Cardiac septum (tissue), 1 donor: ENCODE measurements at places on chromosomes 2 and 18. TPM values are rescaled to one million over a fixed set of nuclear protein-coding genes. Genes with fewer than 3 reads are reported as not detected.

DNA sequence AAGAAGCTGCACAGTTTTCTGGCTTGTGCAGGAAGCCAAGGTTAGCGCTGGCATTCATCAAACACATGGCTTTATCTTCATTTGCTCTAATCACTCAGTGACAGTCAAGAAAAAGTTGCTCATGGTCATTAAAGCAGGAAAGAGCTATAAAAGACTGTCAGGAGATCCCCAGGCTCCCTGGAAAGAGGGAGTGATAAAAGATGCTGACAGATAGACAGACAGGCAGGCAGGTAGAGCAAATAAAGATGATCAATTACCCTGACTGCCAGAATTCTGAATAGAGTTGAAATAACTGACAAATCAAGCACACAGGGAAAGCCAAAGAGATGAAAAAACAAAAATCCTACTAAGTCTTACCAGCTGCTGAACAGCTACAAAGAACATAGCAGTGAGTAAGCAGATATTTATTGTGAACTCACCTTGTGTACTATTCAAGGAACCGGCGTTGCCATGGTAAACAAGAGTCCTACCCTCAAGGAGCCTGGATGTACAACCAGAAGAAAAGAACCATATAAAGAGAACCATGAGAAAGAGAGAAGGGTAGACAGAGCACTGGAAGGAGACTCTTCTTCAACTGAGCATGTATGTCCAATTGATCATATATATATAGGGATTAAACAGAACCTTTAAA lies 68.0 kb downstream of the RNF152 start:
- DNase-seq: no peak

- DNase-seq: no peak
These were observed 1.3 kb downstream of the LAMA3 start for GRCh38 chr18:23690505-23691068.

DNA sequence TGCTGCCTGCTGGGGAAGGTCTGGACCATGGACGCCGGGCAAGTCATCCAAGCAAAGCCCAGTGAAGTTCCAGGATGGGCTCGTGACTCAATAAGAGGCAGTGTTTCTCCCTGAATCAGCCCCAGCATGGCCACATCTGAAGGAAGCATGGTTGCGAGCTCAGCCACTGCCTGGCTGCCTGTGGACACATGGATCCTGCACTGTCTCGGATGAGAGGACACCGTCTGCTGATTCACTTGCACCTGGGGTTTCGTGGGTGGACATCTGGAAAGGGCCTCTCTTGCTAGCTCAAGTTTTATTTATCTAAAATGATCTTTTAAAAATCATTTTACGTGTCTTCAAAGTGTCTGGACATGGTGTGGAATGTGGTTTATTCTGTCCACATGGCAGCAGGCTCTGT lies 224.8 kb upstream of the FN1 start:
- no peak for DNase-seq

DNA sequence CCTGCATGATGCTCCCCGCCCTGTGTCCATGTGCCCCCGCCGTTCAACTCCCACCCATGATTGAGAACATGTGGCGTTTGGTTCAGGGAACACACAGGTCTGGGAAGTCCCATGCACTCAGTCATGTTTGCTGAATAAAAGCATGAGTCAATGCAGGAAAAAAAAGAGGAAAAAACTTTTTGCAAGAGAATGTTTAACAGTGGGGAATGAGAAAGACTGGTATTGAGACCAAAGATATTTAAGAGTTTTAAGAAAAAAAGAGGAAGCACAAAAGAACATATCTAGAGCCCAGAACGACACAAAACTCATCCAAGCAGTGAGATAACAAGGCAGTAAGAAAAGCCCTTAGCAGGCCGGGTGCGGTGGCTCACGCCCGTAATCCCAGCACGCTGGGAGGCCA lies 279.2 kb upstream of the THSD7B start:
- DNase-seq: no peak

- no peak for DNase-seq
These were observed 103.1 kb upstream of the APCDD1 start for GRCh38 chr18:10351219-10351818.

GRCh38 chr2:169108099-169108884 lies 38.9 kb downstream of the DHRS9 start:
- DNase-seq: no peak

GRCh38 chr2:79638410-79638809 lies 125.6 kb downstream of the CTNNA2 start:
- DNase-seq: no peak

GRCh38 chr18:7870855-7871254 lies 303.7 kb downstream of the PTPRM start:
- DNase-seq: no peak

GRCh38 chr18:11178951-11179549 lies 29.7 kb upstream of the PIEZO2 start:
- no peak for DNase-seq

GRCh38 chr2:10877651-10878111 lies 34.1 kb upstream of the KCNF1 start:
- peak; percentile 10 for DNase-seq

GRCh38 chr2:177432703-177433102 lies 40.1 kb downstream of the AGPS start:
- no peak for DNase-seq

GRCh38 chr2:136361521-136361920 lies 243.6 kb upstream of the CXCR4 start:
- no peak for DNase-seq

GRCh38 chr18:32707586-32707985 lies 65.2 kb downstream of the KLHL14 start:
- DNase-seq: no peak

GRCh38 chr2:106054880-106055655 lies 139.0 kb downstream of the UXS1 start:
- DNase-seq: no peak

- DNase-seq: no peak
These were observed 128.1 kb upstream of the MSTN start for GRCh38 chr2:190190507-190191162.

DNA sequence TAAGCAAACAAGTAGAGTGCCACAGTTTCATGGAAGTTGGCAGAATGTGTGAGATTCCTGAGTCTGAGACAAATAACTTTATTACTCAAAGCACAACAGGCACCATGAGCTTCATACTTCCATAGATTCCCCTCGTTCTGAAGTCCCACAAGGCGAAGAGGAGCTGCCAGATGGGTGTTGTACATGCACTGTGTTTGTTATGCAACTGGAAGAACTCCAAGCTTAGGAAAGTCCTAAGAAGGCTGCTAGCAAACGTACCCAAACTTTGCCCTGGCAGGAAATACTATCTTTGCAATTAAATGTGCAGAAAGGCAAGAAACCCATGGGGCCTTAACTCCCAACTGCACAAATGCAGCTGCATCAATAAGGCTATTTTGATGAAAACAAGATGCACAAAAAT lies 1.6 kb upstream of the GCA start:
- DNase-seq: no peak

GRCh38 chr2:147255812-147256211 lies 589.0 kb upstream of the ACVR2A start:
- no peak for DNase-seq

GRCh38 chr18:35915056-35915455 lies 57.4 kb upstream of the RMP24 start:
- no peak for DNase-seq

GRCh38 chr2:160932960-160933359 lies 227.3 kb upstream of the TANK start:
- no peak for DNase-seq

- no peak for DNase-seq
These were observed 249.4 kb upstream of the HS6ST1 start for GRCh38 chr2:128568106-128568505.

- peak; percentile 47 for DNase-seq
These were observed 25.3 kb downstream of the CROCC2 start for GRCh38 chr2:240931319-240931949.

GRCh38 chr18:59197636-59198035 lies 22.3 kb upstream of the GRP start:
- no peak for DNase-seq

DNA sequence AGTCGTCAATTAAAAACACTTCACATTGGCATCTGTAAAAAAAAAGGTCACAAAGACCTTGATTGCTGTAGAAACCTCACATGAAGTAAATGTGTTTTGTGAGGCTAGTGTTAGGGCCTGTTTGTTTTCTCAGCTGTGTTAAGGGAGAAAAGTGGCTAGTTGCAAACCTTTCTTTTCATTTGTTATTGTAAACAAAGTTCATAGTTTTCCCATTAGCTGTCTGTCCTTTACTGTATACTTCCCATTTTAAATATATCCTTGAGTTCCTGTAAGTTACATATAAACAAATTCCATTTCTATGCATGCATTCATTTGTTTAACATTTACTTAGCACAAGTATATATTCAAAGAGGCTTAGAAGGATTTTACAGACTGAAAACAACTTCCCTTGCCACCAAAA lies 1250.2 kb downstream of the LRP1B start:
- no peak for DNase-seq

GRCh38 chr2:108219688-108220087 lies 20.1 kb upstream of the SULT1C3 start:
- DNase-seq: no peak

DNA sequence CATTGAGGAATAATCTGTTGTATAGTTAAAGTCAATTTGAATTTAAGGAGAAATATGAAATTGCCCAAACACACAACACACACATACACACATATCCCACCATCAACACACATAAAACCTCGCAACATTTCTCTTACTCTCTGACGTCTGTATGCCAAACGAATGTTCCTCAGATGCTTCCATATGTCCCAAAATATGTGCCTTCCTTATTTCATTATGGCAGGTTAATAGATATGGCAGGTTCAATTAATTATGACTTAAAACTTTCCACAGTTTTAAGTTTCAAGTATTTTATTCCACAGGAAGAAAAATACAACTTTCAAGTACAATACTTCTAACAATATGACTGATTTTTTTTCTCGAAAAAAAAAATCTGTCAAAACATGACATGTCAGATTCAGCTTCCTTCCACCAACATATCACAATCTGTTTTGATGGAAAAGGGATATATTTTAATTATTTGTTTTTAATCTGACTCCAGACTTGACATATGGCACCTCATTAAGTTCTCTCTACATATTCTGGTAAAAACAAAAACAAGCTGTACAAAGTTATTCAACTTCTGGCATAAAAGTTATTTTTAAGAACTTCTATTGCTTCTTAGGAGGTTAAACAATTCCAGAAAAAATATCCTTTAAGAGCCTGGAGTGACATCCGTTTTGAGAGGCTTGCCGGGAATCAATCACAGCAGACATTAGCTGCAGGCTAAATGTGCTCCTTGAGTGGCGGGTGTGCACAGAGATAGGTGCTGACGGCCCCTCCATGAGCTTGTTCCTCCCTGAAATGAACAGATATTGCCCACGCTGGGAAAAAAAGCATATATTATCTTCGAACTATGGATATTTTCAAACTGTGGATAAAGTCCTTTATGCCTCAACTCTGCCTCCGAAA lies 812.7 kb downstream of the DCDC2C start:
- no peak for DNase-seq

DNA sequence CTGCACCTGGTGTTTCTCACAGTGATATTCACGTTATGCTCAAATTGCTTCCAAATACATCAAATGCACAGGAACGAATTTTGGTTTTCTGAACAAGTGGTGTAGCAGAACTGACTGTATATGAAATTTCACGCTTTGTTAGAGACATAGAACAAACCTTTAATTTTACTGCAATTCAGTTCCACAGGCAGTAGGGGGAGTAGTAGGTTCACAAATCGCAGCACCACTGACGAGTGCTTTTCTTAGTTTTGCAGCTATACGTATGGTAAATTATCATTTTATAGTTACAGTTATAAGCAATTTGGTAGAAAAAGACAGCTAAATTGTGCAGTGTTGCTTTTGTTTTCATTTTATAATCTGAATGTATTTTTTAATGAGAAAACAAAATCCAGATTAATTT lies 113.3 kb downstream of the KIAA1328 start:
- no peak for DNase-seq

- DNase-seq: no peak
These were observed 132.0 kb downstream of the SH3BP4 start for GRCh38 chr2:235083822-235084221.

GRCh38 chr2:111071600-111072171 lies 49.0 kb upstream of the BCL2L11 start:
- no peak for DNase-seq

- DNase-seq: no peak
These were observed 101.5 kb downstream of the ZNF532 start for GRCh38 chr18:58966005-58966677.

DNA sequence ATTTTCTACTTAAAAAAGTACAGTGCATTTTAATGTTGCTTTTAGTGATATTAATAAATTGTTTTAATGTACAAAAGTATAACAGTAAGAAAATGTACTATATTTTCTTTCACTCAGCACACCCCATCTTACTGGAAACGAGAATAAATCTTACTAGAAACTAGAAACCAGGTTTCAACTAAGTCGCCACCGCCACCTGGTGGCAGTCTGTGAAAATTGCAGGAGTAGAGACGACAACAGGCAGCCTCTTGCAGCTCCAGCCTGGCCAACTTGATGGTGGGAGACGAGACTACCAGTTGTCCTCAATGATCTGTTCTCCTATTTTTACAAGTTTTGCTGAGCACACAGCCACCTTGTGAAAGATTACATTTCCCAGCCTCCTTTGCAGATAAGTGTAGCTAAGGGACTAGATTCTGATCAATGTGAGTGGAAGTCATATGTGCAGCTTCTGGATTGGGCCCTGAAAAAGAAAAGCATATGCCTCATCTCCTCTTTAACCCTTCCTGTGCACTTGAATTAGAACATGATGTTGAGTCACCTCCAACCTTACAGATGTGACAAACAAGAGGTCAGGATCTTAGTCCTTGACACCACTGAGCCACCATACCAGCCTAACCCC lies 8.7 kb downstream of the OTOF start:
- DNase-seq: peak; percentile 83

GRCh38 chr2:175648577-175649063 lies 353.4 kb downstream of the LNPK start:
- DNase-seq: no peak

- peak; percentile 68 for DNase-seq
These were observed 134.0 kb downstream of the HDAC4 start for GRCh38 chr2:239266779-239267287.

DNA sequence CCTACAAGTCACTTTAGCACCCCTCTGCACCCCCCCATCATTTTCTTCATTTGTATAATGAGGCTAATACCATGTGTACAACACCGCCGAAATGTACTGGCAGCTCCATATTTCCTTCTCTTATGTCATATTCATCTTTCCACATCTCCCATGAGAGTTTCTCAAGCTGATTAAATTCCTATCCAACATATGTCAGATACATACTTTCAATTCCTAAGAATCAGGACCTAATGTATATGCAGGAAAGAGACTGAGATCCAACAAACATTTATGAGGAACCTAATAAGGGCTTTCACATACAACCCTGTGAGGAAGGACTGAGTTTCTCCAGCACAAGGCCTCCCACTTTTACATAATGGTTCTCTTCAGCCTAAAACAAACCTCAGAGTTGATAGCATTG lies 41.9 kb downstream of the PRKD3 start:
- no peak for DNase-seq

The SGO2 gene
- total RNA-seq: 0.94 TPM

The ASB18 gene
- total RNA-seq: 44.4 TPM

The KIF3C gene
- total RNA-seq: 5.5 TPM

The MBP gene
- 37.7 TPM for total RNA-seq

The UGT1A3 gene
- not detected for total RNA-seq

The HOXD13 gene
- not detected for total RNA-seq

The CDH20 gene
- total RNA-seq: 0.08 TPM

The IDH1 gene
- 17.7 TPM for total RNA-seq

The FSIP2 gene
- total RNA-seq: 0.40 TPM

The ACVR2A gene
- 13.0 TPM for total RNA-seq

The PPM1B gene
- 68.4 TPM for total RNA-seq

The SUPT7L gene
- total RNA-seq: 25.4 TPM

The CHN1 gene
- total RNA-seq: 23.8 TPM

The PLGLB1 gene
- total RNA-seq: 3.2 TPM

The PXDN gene
- 27.5 TPM for total RNA-seq
